Skin of body (tissue), 3 donors: ENCODE measurements at places on chromosomes 7 and 10.

- DNase-seq, result no peak
Measured at GRCh38 chr10:44343843-44344242, 41.1 kb downstream of the CXCL12 start.

GRCh38 chr10:132752378-132752777, 33.6 kb downstream of the NKX6-2 start:
- DNase-seq, result no peak

DNA sequence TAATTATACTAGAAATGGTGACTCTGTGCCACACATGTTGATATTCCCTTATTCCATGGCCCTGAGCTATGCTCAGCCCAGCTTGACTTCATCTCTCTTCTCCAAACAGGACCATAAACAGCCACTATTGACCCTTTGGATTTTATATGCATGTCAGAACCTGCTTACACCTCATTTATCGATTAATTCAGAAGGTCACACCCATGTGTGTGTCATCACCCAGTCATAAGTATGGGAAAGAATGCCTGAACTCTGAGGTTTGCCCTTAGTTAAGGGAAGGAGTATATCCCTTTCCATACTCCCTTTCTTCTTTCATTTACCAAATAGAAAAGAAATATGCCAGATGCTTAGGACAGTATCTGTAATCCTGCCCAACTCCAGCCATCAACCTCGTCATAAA, 602.3 kb downstream of the SORCS3 start:
- DNase-seq, result no peak

GRCh38 chr7:31890766-31891165, 179.4 kb downstream of the PDE1C start:
- DNase-seq, result no peak

DNA sequence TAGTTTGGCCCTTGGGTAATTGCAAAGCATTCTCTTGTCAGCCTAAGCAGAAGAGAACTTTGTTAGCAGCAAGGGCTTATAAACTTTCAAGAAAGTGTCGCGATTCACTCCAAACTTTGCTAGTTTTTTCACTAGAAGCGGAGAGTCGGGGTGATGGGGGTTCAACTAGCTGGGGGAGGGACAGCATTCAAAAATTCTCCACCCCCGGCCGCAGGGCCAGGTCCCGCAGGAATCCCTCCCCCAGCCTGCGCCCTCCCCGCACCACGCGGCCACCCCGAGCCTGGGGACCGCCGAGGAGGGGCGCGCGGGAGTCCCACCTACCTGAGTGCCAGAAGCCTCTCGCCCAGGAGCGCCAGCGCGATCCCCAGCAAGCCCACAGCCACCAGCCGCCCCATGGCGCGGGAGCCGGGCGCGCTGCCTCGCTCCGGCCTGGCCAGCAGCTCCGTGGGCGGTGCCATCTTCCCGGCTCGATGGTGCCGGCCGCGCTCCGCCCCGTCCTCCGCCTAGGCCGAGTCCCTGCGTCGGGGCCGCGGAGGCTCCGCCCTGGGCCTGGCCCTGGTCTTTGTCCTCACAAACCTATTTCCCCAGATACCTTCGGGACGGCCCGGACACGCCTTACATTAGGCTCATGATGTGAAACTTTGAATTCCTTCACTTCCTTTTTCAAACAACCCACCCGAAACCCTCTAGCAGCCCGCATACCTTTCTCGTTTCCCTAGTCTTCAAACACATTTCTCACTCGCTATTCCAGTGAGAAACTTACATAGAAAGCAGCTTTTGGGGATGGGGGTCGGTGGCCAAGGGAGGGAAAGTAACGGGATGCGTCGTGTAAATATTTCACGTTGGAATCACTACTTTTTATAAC, at the start of gene PON2:
TSS of gene PON2 (minus strand) at position 472 of the 865 bp plus-strand sequence. CDS start at position 395, 77 bp downstream.
- peak; percentile 75 for DNase-seq

DNA sequence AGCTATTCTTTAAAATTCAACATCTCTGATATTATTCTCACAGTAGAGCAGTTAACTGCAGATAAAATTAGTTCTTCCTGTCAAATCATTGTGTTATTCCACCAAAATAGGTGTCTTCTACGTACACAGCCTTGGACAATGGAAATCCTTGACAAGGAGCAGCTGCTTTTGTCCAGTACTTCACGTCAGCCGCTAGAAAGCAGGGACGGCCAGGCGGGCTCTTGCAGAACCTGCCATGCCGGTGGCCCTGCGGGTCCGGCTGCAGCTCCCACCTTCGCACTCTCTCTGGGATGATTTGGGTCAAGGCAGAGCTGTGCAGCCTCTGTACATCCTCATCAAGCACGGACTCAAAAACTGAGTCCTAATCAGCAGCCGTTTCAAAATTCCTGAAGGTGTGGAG, 2.2 kb upstream of the FOXI2 start:
- no peak for DNase-seq

GRCh38 chr10:32155075-32155516, 98.9 kb upstream of the KIF5B start:
- DNase-seq, result no peak
